ENCODE measurements at places on chromosomes 2 and 18.

GRCh38 chr18:70463085-70463484 lies 174.2 kb downstream of the SOCS6 start:
- no peak for DNase-seq

GRCh38 chr18:15005313-15006130 lies 257.6 kb downstream of the ANKRD30B start:
- DNase-seq, result no peak

GRCh38 chr18:72089432-72089831 lies 454.7 kb downstream of the CBLN2 start:
- DNase-seq, result no peak

DNA sequence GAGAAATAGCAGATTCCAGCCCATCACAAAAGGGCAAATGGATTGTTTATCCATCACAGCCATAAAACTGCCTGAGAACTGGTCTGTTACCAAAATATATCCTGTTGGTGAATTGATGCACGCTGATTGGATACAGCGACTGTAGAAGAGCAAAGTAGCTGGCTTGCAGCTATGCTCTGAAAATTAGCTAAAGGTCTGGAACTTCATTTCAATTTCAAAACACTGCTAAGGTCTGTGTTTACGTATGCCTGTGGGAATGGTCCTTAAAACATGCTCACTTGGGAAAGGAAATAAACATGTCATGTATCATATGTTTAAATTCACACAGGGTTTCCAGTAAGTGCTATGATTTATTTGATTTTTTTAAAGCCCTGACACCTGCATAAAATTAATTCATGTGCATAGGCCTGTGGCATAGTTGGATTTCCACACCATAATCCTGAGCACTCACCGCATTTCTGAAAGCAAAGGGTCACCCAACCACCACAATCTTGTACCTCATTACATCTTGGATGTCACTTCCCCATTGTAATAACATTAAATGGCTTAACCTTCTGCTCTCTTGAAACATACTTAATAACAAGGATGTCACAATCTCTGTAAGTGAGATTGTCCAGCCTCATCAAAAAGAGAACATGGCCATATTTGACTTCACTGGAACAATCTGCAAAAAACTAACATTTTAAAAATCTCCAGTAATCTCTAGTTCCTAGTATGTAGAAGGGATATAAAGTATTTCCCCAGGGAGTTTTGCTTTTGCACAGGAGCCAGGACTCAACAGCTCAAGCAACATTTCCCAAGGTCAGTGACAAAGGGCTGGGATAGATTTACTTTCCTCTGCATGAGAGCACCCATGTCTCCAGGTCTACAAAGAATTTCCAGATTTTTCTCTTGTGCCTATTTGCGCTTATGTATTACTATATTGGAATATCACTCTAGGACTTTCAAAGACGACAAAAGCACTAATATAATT lies 109.8 kb downstream of the FARSB start:
- no peak for DNase-seq

DNA sequence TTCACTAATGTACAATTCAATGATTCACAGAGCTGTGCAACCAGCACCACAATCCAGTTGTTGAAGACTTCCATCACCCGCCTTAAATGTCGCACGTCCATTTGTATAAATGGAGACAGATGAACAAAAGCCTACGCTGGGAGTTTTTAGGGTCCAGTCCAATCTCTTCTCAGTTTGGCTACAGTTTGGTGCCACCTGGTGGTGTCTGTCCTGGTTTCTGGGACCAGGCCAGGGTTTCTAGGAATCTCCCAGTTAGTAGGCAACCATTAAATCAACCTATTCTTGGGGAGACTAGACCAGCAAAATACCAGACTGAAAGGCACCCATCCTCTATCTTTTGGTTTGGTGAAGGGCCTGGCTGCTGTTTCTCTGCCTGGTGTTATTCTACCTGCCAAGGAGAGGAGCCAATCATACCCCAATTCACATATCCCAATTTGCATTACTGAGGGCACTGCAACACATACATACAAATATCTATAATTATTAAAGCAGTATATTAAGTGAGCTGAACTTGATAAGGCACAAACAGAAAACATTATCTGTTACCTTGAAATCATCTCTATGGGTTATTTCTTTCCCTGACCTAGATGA lies 3.2 kb upstream of the DDX1 start:
- DNase-seq, result peak; percentile 48

GRCh38 chr2:207215308-207215707 lies 49.6 kb upstream of the KLF7 start:
- DNase-seq, result no peak

GRCh38 chr2:226796840-226797288 lies 2.8 kb downstream of the IRS1 start:
- DNase-seq, result no peak

DNA sequence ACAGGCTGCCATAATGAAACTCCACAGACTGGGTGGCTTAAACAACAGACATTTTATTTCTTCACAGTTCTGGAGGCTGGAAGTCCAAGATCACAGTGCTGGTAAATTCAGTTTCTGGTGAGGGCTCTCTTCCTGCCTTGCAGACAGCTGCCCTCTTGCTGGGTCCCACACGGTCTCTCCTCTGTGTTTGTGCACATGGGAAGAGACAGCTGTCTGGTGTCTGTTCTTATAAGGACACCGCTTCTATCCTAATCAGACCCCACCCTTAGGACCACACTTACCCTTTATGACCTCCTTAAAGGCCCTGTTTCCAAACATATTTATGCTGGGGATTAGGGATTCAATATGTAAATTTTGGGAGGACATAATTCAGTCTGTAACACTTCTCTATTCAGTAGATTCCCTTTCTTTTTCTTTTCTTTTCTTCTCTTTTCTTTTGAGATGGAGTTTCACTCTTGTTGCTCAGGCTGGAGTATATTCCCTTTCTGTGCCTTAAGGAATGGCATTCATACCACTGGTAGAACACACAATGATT lies 18.9 kb downstream of the CTIF start:
- DNase-seq, result no peak

- no peak for DNase-seq
Observed at GRCh38 chr18:7778181-7778580, 211.1 kb downstream of the PTPRM start.

GRCh38 chr18:13482618-13482945 lies 243.8 kb downstream of the FAM210A start:
- DNase-seq, result no peak

DNA sequence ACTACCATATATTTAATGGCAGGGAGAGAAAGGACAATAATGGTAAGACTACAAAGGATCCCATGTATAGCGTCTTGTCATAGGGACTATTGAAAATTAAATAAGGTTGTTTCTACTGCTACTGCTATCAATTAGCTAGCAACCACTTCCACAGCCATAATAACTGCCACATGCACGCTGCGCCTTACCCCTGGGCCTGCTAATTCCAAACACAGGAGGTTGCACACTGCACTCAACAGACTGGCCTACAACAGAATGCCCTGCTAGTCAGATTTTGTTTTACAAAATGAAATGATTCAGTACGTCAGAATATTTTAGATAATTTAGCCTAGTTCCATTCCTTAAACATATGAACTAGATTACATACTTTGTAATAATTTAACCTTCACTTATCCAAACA lies 121.0 kb upstream of the SMAD7 start:
- DNase-seq, result no peak

GRCh38 chr18:79355433-79356335 lies 40.0 kb upstream of the NFATC1 start:
- no peak for DNase-seq

DNA sequence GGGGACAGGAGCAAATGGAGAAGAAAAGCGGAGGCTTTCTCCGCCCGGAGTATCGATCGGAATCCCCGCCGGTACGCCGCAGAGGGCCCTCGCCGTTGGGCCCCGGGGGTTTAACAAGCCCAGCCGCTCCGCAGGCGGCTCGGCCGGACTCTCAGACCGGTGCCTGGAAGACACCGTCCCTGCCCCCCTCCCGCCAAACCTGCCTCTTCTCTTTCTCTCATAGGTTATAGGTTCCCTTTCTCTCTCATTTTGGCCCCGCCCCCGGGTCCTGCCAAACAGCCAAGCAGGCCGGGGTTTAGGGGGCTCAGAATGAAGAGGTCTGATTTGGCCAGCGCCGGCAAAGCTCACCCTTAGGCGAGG lies 4.4 kb downstream of the ONECUT2 start:
- no peak for DNase-seq

DNA sequence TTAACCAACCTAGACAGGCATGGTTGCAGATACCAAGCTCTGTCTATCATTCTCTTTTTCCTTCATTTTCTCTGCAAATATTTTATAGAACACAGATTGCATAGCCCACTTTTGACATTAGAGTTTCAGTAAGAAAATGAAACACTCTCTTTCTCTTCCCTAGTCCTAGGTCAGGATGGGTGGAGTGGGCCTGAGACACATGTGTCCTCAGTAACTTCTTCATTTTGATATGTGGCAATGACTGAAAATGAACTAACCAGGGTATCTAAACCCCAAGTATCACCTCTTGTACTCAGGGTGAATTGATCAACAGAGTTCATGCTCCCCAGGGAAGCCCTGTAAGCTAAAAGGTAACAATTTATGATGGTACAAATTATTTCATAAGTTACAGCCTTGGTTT lies 37.0 kb upstream of the KYNU start:
- DNase-seq, result no peak

DNA sequence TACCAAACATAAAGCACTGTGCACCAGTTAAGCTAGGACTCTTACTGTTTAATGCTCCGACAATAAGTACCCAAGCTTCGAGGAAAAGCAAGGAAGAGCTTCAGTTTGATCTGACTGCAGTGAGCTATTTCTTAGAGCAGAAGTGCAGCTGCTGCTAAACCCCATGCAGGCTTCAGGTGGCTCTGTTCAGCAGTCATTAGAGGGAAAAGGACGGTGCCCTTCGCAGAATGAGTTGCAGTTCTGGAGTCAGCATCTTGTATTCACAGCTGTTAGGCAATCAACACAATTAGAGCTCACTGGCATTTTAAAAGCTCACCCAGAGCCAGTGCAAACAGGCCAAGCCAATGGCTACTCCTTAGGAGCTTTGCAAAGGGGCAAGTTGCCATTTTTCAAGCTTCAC lies 1.5 kb upstream of the CERKL start:
- no peak for DNase-seq

DNA sequence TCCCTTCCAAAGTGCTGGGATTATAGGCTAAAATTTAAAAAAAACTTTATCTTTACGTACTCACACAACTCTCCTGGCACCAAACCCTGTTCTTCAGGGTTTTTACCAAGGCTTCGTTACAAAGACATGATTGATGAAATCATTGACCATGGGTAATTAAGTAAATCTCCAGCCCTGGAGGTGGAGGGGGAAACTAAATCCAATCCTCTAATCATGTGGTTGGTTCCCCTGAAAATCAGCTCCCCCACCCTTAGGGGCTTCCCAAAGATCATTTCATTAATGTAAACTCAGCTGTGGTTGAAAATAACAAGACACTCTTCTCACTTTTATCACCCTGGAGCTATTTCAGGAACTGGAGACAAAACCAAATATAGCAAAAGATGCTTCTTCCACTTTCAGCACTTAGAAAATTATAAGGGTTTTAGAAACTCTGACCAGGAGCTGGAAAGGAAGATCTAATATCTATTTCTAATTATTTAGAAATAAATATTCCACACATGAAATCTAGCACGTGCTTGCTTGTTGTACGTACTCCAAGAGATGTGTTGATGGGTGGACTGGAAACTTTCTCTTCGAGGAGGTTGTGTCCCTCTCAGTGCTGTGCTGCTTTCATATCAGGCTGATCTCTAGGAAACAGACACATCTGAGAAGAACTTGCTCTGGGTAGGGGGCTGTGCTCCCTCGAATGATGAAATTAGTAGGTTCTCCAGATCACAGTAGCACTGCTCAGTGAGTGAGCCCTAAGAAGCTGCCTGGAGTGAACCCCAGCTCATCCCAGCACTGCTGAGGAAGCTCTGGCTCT lies 67.2 kb downstream of the SMAD4 start:
- DNase-seq, result no peak

DNA sequence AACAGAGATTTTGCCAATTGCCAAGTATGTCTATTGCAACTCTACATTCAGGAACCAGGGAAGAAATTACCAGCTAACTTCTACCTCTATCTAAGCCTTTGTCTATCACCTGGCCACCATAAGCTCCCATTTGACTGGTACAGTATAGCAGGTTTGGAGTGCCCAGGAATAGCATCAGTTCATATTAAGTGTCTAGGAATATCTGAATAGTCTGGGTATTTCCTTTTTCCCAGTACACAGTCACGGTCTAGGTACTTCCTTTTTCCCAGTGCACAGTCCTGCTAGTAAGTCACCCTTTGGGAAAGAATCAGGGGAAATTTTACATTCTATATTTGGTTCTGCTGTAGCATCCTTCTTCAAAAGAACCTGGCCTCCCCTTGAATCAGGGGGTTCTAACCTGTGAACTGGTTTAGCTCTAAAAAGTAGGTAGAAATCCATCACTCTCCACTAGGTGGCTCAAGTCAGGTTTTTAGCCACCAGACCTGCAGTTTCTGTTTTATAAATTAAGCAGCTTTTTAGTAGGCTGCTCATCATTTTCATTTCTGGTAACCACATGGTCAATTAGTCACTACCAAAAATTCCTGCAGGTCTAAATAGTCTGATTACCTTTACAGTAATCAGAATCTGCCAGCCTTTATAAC lies 49.3 kb upstream of the DNAJC10 start:
- no peak for DNase-seq

- no peak for DNase-seq
Observed at GRCh38 chr2:98948956-98949739, 13.1 kb upstream of the CRACDL start.

DNA sequence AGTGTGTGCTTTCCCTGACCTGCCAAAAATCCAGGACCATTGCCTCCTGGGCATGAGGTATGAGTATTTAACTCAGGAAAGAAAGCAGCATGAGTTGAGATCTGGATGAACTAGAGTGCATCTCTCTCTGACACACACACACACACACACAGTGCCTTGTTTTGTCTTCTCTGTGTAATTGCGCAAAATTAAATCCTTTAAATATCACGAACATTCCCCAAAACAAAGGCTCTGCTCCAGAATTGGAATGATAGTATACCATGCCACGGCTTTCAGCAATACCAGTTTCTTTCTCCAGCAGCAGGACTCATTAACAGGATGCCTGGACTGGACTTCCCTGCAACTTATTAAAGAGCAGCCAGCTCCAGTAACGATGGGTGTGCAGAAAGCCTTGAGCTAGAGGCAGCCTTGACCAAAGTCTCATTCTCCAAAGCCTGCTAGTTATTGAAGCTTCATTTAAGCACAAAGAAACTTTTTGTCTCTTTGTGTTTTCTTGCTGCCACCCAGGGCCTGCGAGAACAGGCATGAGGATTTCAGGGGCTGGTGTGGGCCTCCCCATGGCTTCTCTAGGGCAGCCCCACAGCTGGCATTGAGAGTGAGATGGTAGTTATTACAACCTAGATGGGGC lies 101.7 kb downstream of the NRP2 start:
- no peak for DNase-seq

GRCh38 chr2:18381386-18381785 lies 179.1 kb downstream of the RDH14 start:
- DNase-seq, result no peak

GRCh38 chr2:27715318-27716210 lies 51.9 kb downstream of the SLC4A1AP start:
- DNase-seq, result no peak

DNA sequence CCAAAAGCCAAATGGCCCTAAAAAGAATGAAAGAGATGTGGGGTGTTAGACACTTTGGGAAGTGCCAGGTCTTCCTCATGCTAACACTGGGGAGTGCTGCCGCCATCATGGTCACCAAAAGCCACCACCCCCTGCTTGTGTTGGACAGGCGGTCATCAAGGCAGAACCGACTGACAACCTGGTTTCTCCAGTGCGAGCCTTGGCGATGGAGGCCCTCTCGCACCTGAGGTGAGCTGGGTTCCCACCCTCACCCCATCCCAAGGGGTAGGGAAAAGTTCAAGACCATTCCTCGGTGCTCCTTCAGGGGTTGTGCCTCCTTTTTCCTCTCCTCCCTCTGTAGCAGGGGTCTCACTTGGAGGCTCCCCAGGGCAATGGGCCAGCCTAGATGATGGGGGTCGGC lies 33.6 kb downstream of the MROH2A start:
- DNase-seq, result no peak
